Esophagus squamous epithelium (tissue), 5 donors: ENCODE measurements at places on chromosomes 5 and 9.

GRCh38 chr5:94524841-94525697 is 93.3 kb downstream of the KIAA0825 start:
- DNase-seq = no peak

DNA sequence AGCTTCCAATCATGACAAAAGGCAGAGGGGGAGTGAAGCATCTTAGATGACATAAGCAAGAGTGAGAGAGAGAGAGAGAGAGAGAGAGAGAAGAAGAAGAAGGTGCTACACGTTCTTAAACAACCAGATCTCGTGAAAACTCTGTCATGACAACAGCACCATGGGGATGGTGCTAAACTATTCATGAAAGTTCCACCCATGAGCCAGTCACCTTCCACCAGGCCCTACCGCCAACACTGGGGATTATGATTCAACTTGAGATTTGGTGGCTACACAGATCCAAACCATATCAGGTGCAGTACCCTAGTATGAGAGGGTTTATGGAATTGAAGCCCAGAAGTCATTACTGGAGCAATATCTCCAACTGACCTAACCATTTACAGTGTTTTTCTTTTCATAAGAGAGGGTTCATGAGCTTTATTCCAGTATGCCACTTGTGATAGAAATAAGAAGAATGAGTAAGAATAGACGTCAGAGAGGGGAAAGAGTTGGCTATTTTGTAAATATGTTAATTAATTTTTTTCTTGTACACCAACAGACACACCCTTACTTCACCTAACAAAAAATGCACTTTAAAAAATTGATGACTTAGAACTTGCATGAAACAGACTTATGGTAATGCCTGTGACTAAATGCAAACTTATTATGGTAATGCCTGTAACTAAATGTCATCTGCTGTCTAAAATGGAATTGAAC is 680.4 kb upstream of the ITGA1 start:
- no peak for DNase-seq

GRCh38 chr5:175162036-175162435 is 281.9 kb downstream of the DRD1 start:
- DNase-seq = no peak

DNA sequence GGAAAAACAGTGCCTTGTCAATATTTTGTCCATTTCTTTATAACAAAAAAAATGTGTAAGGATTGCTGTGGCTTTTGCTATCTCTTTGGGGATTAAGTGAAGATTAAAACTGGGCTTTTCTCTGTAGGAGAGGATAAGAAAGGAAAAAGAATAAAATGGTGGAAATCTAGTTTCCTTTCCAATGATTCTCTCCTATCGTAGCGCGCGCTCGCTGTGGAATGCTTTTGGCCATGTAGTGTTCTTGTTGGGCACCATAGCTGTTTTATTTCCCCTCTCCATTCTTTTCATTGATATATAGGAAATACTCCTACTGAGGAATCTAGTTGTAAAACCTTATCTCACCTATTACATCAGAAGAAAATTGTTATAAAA is 1.5 kb downstream of the STXBP1 start:
- no peak for DNase-seq
